Esophagus mucosa (tissue), 1 donor: ENCODE measurements at places on chromosomes 13 and 19. TPM values are rescaled to one million over a fixed set of nuclear protein-coding genes. Genes with fewer than 3 reads are reported as not detected.

Gene COX7A1
- total RNA-seq: 3.5 TPM

Gene ACP7
- total RNA-seq: 0.32 TPM

Gene CLC
- not detected for total RNA-seq

Gene FRY
- 10.2 TPM for total RNA-seq

Gene PTGER1
- 0.44 TPM for total RNA-seq

- ATAC-seq: no peak
Observed at GRCh38 chr13:108361769-108362168, 92.3 kb downstream of the TNFSF13B start.

- no peak for ATAC-seq
Observed at GRCh38 chr19:35561436-35561835, 2.0 kb downstream of the ATP4A start.

DNA sequence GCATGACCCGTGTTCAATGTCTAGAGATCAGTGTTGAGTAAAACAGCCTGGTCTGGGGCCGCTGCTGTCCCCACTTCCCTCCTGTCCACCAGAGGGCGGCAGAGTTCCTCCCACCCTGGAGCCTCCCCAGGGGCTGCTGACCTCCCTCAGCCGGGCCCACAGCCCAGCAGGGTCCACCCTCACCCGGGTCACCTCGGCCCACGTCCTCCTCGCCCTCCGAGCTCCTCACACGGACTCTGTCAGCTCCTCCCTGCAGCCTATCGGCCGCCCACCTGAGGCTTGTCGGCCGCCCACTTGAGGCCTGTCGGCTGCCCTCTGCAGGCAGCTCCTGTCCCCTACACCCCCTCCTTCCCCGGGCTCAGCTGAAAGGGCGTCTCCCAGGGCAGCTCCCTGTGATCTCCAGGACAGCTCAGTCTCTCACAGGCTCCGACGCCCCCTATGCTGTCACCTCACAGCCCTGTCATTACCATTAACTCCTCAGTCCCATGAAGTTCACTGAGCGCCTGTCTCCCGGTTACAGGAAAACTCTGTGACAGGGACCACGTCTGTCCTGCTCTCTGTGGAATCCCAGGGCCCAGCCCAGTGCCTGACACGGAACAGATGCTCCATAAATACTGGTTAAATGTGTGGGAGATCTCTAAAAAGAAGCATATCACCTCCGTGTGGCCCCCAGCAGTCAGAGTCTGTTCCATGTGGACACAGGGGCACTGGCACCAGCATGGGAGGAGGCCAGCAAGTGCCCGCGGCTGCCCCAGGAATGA, 1.5 kb upstream of the CEACAM5 start:
- ATAC-seq: peak; percentile 80

- ATAC-seq: no peak
Observed at GRCh38 chr19:9865732-9866501, 30.8 kb downstream of the PIN1 start.

DNA sequence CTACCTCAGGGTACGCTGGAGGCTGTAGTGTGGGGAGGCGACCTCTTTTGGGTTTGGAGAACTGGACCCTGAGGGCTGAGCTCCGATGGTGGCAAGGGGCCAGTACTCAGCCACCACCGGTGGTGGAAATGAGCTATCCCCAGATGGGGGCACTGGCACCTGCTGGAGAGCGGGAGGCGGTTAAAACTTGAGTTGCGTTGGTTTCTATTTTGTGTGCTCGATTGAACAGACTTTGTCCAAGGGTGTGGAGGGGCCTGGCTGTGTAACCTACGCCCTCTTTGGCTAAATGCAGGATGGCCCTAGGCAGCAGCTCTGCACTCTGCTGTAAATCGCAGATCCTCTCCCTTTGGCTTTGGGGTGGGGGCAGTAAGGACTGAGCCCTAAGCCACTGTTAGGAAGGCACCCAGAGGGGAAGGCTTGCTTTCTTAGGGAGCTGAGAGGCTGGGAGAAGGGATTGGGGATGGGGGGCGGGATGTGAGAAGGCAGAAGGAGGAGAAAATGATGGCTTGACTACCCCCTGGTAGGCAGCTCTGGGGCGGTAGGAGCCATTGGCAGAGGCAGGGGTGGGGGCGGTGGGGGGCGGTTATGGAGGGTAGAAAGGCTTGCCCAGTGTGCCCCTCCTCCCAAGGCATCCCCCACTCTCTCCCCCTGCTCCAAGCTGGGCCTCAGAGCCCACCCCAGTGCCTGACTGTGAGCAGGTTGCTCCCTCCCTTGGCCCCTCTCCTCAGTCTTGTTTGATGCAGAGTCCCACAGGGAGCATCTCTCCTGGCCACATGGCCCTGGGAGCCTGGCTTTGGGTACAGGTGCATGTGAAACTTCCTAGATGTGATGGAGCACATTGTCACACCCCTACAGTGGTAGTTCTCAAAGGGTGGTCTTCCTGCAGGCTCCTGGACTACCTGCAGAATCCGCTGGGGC, 5.0 kb downstream of the VSTM2B start:
- ATAC-seq: no peak

GRCh38 chr19:12938779-12939601, 581 bp downstream of the CALR start:
- peak; percentile 51 for ATAC-seq

DNA sequence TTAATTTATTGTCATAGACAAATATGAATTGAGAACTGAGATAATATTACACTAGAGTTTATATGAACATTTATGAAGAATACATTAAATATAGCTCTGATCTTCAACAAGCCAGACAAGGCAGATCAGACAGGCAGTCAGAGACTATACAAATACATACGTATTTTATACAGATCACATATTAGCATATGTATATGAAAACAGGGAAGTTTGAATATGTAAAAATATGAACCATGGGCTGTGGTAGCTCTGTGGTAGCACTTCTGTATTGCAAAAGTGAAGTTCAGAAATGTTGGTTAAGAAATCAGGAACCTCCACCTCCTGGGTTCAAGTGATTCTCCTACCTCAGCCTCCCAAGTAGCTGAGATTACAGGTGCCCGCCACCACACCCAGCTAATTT, 20.7 kb downstream of the GPR180 start:
- ATAC-seq: no peak
